Stimulated activated CD8-positive, alpha-beta memory T cell treated with anti-CD3 and anti-CD28 coated beads, Interleukin-15, amount 100 ng/mL, for 4 hours (primary cell): ENCODE measurements at places on chromosomes 7 and 10.

DNA sequence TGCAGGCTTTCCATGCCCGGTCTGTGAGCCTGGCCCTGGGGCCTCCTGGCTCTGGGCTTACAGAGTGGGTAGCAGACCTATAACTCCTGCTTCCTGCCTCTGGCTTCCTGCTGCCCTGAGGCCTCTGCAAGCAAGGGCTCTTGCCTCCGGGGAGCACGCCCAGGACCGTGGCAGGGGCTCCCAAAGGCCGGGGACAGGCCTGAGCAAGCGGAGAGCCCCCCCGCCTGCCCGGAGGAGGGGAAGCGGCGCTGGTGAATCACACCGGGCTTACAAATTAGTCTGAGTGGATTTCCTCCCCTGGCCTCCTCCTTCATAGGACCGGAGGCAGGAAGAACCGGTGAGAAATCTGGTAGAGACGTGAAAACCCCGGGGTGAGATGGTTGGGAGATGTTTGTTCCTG is 1.5 kb upstream of the MYL10 start:
- DNase-seq = no peak

DNA sequence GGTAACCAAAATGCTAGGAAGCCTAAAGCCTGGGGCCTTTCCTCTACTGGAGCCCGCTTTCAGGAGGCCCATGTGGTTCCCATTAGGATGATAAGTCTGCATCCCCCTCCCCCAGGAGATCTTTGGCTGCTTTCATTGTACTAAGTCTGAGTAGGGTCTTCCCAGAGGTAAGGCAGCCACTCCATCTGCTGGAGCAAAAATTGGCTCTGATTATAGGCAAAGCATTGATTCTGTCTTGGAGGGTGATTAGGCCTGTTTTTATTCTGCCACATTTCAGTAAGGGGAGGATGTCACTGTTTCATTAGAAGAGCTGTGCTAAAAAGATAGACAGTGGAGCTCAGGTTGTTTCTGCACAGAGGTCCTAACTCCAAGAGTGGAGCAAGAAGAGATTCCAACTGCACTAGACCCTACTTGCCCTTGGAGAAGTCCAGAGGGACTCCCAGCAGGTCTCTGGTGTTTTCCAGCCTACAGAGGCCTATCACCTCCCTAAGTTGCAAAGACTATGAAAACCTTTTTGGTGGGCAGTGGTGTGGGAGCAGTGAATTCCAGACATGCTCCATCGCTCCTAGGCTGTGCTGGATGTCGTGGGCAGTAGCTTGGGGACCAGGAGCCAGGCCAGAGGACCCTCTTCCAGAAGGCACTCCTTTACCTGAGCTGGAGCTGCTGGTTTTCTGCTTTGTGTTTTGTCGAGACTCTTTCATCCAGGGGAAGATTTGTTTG is 7.1 kb upstream of the HOXA2 start:
- no peak for DNase-seq

DNA sequence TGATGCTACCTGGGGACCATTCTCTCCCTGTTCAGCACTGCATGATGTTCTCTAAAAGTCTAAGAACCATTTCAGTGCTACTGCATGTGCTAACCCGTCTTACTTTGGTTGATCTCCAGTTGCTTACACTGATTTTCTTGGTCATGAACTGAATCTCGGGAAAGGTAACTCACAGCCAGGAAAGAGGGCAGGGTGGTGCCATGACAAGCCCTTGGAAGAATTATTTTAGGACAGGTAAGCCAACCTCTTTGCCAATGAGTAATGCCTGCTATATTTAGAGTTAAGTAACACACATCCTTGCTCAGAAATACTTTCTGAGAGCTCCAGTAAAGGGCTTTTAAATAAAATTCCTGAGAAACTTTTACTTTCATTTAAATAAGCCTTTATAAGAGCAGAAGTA is 126.7 kb downstream of the ARL4A start:
- DNase-seq = no peak

GRCh38 chr7:129778770-129779601 is 167.5 kb downstream of the NRF1 start:
- no peak for DNase-seq

- no peak for DNase-seq
These were observed 248.0 kb upstream of the FZD8 start for GRCh38 chr10:35889971-35890675.
